ENCODE measurements at places on chromosomes 5 and 9.

DNA sequence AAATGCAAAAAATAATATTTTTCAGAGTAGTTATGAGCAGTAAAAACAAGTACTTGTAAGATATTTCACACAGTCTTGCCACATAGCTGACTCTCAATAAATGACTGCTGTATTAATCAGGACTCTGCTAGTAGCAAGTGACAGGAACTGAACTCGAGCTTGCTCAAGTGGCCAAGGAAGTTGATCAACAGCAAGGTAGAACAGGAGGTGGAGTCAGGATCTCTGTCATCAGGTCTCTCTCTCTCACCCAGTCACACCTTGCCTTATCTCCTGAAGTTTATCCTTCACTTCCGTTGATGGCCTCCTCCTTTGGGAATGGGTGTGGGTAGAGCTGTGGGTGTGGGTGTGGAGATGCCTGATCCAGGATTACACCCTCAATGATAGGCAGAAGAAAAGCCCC lies 107.0 kb downstream of the GPBP1 start:
- no peak for DNase-seq

- no peak for DNase-seq
Measured at GRCh38 chr5:53355316-53355715, 125.1 kb upstream of the FST start.

DNA sequence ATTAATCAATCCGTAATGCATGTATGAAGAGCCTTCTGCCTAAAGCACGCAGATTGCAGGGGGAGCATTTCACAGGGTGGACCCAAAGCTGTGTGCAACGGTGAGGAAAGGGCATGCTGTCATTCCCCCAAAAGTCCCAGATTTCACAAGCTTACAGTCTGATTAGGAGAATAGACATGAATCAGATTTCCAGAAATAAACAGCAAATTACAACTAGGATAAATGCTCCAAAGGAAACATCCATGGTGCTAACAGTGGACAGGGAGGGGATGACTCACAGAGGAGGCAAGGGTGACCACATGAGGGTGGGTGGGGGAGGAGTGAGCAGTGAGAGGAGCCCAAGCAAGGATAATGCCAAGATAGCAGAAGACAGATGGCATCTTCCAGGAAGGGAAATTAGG lies 258.4 kb upstream of the TAS2R1 start:
- no peak for DNase-seq

DNA sequence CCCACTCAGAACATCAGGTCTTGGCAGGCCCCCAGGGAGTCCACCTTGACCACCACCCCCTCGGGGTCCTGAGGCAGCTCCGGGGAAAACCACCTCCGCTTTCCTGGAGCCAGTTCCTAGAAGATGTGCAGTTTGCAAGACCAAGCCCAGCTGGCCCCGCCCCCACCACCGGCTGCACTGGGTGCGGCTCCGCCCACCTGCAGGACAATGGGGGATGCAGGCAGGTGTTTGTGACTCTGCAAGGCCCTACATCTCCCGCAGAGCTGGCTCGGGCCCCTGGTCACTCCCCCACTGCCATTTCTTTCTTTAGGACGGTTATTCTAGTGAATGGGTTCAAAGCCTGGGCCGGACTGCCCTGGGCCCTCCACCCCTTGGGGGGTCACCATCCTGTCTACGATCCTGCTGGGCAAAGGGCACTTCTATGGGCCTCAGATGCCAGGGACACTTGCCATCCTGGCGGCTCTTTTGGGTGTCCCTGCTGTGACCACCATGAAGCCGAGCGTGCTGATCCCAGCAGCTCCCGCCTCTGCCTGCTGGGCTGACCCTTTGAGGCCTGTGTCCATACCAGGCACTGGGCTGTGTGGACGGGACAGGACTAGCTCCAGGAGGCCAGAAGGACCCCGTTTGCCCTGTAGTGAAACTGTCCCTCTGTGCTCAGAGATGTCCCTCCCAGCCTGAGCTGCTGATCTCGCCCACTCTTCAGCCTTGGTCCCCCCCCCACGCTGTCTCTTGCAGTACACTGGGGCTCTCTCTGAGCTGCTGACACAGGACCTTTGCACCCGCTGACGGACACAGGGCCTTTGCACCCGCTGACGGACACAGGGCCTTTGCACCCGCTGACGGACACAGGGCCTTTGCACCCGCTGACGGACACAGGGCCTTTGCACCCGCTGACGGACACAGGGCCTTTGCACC lies 5.9 kb upstream of the NACC2 start:
- no peak for DNase-seq

GRCh38 chr5:134451936-134452505 lies 40.3 kb upstream of the CDKN2AIPNL start:
- DNase-seq, result no peak

- DNase-seq, result no peak
Measured at GRCh38 chr9:108244686-108245085, 611.1 kb downstream of the ACTL7B start.

Measured in thoracic aorta (tissue), 2 donors.